ENCODE measurements at places on chromosomes 16 and 17.
A peak's percentile ranks its signal among the peaks of the same experiment; 100 is the strongest.

GRCh38 chr16:67892899-67893742, at the start of gene PSKH1:
Gene PSKH1, plus strand, starts transcription at chr16:67893254. Its CDS starts 15,496 bp downstream, at chr16:67908750.
- DNase-seq = peak; percentile 89

GRCh38 chr17:30568117-30568430, 90.9 kb downstream of the GOSR1 start:
- no peak for DNase-seq

- no peak for DNase-seq
Measured at GRCh38 chr17:39737760-39738567, at the start of gene GRB7. Gene GRB7, plus strand, starts transcription at chr17:39737938. Its CDS starts 4,364 bp downstream, at chr17:39742302.

GRCh38 chr17:75848523-75849278, 4.5 kb upstream of the UNC13D start:
- peak; percentile 77 for DNase-seq

DNA sequence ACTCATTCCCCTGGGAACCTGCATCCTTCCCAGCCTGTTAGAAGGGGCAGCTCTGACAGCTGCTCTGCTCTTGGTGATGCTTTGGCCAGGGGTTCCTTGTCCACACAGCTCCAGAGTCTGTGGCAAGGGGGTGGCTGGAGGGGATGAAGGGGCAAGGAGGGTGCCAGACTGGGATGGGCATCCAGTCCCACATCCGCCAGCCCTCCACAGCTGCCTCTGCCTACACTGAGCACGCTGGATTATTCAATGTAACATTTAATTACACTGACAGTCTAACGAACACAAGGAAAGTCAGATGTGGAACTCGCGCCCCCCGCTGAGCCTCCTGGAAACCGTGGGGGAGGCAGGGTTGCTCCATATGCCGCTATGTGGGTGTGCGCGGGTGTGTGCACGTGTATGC, 101.1 kb downstream of the C16orf78 start:
- DNase-seq = no peak

DNA sequence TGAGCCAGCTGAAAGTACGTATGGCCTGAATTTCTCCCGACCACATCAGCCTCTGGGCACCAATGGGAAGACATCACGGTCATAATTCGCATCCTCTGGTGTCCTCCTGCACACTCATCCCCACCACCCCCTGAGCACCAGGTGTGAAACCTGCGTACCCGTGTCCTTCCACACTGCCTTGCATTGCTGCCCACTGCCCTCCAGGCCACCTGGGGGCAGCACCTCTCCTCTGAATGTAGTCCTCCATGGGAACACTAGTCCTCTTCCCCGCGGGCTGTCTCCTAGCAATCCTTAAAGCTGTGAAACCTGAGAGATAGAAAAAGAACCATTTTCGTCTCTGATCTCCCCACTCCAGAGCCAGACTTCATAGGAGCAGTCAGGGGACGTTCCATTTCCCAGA, 125.5 kb downstream of the ZNF18 start:
- no peak for DNase-seq

- DNase-seq = no peak
Measured at GRCh38 chr17:70945386-70945785, 776.1 kb downstream of the KCNJ2 start.

DNA sequence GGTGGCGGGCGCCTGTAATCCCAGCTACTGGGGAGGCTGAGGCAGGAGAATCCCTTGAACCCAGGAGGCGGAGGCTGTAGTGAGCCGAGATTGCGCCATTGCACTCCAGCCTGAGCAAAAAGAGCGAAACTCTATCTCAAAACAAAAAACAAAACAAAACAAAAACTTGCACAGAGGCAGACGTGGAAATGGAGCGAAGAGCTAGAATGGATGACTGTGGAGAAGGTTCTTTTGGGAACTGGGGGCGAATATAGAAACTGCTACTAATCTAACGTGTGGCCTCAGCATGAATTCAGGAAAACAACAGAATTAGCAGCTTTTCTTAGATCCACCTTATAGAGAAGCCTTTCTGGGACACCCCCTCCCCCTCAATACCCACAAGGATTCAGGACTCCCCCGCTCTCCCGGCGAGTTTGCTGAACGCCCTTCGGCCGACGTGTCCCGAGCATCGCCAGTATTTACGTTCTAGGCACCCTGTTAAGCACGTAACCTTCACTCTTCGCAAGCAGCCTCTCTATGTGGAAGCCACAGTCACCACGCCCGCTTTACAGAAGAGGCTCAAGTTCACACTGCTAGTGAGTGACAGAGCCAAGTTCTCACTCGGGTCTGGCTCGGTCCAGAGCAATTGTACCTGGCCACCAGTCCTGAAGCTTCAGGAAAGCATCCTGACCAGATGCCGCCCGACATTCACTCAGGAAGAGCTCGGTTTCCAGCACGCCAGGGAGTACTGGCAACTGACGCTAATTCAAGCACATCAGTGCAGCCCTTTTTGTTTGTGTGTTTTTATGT, 13.3 kb upstream of the ABR start:
- DNase-seq = no peak

DNA sequence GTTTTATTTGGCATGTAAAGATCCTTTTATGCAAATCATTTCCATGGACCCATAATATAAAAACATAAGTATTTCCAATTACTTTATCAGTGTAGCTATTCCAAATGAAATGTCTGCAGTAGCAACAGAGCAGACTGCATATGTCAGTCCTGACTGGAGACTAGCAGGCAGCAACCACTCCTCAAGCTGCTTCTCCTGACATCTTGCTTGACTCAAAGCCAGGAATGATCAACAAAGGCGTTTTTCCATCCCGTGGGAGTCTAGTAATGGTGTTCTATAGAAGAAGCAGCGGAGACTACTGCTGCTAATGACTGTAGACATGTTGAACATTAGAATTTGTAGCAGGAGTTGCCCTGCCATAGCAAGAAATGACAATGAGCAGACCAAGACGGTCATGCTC, 73.2 kb upstream of the AKTIP start:
- no peak for DNase-seq

DNA sequence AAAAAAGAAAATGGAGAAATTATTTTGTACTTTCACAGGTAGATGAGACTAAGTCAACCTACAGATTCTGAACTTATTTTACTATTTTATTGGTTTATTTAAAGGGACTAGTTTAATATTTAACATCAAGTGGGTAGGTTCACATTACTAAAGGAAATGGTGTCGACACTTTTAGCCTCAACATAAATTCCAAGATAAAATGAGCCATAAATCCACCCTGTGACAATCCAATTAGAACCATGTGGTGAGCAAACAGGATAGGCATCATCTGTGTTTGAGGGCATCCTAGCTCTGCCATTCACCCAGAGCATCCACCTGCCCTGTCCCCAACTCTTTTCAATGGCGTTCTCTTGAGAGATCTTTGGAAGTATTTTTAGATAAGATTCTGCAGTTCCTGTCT, 92.8 kb upstream of the PMFBP1 start:
- DNase-seq = no peak

GRCh38 chr17:4565209-4566141, 5.1 kb upstream of the GGT6 start:
- DNase-seq = no peak

GRCh38 chr16:24993722-24994686, 21.2 kb downstream of the ARHGAP17 start:
- DNase-seq = no peak

- DNase-seq = no peak
Measured at GRCh38 chr16:11038777-11039176, 94.4 kb downstream of the CLEC16A start.

DNA sequence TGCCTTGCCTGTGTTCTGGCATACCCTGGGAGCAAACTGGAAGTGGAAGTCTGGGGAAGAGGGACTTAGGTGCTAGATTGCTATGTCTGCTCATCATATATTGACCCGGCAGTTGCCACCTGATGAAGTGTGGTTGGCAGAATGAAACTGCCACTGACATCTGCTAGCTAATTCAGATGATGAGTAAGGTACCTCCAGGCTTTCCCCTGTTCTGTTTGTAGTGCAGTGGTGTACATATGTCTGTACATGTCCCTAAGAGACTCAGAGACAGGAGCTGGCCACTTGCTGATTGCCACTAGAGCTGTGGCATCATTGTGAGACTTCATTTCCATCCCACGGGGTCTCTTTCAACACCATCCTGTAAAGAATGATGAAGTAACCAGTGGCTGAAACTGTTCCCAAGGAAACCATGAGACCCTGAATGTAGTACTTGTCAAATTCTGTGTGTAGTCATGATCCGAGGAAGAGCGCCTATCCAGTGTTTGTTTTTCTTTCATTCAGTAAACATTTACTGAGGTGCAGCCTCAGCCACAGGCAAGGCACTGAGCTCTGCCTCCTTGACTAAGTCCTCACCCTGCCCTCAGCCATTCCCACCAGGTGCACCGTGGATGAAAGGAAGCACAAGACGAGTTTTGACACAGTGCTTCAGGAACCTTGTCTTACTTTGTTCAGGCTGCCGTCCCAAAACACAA, 13.2 kb downstream of the CLUAP1 start:
- no peak for DNase-seq

DNA sequence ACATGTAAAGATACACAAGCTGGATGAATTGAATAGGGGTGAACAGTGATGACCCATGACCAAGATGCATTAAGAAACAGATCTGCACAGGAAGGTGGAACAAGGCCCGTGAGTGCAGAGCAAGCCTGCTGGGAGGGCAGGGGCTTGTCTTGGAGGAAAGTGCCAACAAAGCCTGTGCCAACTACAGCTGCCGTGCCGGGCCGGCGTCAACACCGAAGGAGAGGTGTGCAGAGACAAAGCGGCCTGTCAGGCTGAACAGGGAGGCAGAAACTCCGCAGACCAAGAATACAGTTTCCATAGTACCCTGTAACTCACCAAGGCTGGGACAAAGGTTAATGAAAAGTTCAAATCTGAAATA, 46.7 kb downstream of the ANKRD11 start:
- no peak for DNase-seq

GRCh38 chr17:11612956-11613355, 14.7 kb downstream of the DNAH9 start:
- DNase-seq = no peak

DNA sequence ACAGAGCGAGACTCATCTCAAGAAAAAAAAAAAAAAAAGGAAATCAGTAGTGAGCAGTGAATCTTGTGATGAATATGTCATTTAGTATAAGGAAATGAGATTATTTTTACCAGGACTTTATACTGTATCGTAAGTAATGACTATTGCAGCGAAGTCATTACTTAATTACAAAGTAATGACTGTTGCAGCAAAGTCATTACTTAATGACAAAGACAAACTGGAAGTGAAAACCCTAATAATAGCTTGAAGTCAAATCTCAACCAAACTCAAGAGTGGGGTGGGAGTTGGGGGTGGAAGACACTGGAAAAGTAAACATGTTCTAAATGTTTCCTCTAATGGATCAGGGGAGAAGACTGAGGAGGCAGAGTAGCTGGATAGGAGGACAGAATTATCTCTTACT, 76.5 kb downstream of the ARHGAP44 start:
- DNase-seq = no peak

GRCh38 chr17:66988069-66988798, 23.7 kb downstream of the CACNG4 start:
- DNase-seq = no peak

DNA sequence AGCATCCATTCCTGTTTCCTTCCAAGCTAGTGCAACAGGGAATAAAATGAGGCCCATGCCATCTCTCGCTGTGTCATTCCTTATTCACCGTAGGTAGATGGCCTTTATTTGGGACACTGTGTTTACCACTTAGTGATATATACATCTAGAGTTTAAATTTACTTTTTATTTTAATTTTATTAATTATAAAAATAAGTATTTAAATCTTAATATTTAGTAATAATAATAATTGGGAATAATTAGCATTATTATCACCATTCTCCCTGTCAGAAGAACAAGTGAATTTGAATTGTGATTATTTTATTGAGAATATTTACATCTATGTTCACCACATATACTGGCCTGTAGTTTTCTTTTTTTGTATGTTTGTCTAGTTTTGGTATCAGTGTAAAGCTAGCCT, 692.9 kb upstream of the KIF2B start:
- DNase-seq = no peak

GRCh38 chr17:7562208-7562605, 488 bp downstream of the SENP3 start:
- DNase-seq = no peak

GRCh38 chr17:78484271-78485246, 92.6 kb downstream of the DNAH17 start:
- DNase-seq = peak; percentile 63

DNA sequence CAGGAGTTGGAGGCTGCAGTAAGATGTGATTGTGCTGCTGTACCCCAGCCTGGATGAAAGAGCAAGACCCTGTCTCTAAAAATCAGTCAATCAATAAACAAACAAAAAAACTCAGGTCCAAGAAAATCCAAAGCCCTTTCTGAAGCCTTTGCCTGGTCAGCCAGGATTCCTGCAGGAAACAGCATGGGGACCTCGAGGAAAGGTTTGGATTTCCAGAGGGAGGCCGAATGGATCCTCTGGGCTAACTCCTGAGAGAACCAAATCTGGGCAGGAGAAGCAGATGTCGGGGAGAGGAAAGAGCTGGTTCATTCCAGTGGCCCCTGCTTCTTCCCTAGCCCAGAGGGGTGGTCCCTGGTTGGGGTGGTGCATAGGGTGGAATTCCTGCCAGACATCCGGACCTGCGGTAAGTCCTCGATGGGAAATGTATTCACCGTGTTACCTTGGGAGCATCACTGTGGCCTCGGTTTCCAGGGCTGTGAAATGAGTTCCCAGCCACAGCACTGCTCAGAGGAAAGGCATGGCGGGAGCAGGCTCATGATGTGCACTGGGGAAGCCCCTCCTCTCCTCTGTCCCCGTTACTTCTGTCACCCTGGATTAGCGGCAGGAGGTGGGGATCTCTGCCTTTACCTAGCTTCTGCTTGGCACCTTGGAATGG, 75.1 kb downstream of the CYLD start:
- no peak for DNase-seq

- no peak for DNase-seq
Measured at GRCh38 chr17:29611351-29612093, 11.2 kb downstream of the CORO6 start.

DNA sequence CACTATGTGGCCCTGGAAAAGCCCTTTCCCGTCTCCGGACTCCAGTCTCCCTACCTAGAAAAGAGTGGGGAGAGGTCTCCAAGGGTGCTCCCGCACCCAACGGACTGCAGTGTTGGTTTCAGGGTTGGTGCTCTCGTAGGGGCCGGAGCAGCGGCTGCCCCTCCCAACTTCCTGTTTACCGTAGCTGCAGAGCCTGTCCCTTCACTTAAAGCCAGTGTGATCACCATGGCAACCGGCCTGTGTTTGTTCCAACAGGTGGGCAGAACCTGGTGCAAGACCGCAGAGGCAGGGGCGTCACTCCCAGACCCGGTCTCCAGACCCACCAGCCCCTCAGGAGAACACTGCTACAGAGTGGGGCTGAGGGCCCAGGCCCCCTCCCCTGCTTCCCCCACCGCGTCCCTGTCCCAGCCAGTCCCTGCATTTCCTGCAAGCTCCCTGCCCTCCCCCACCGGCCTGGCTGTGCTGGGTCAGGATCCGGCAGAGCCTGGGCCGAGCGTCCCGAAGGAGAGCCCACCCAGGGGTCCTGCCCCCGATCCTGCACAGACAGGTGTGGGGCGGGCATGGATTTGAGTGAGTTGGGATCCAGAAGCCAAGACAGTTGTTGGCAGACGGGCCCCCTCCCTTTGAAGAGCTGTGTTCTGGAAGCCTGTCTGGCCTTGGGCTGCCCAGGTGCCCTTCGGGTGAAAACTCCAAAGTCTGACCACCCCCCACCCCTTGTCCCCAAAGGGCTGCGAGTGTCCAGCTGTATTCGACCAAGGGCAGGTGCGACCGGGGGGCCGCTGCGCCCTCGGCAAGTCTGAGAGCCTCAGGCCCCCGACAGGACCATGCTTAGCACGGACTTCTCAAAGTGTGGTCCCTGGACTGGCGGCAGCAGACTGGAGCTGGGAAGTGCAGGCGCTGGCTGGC, 1.5 kb upstream of the BAIAP3 start:
- no peak for DNase-seq

GRCh38 chr16:4625560-4626159, 1.0 kb downstream of the MGRN1 start:
- DNase-seq = no peak

GRCh38 chr16:3695610-3696369, 21.5 kb downstream of the TRAP1 start:
- no peak for DNase-seq

All from stimulated activated CD4-positive, alpha-beta T cell treated with anti-CD3 and anti-CD28 coated beads, TNF-alpha, amount 100 ng/mL, for 24 hours (primary cell).